Stimulated activated CD8-positive, alpha-beta memory T cell treated with anti-CD3 and anti-CD28 coated beads, Interleukin-7, amount 100 ng/mL, for 48 hours (primary cell): ENCODE measurements at places on chromosomes 3 and 15.

DNA sequence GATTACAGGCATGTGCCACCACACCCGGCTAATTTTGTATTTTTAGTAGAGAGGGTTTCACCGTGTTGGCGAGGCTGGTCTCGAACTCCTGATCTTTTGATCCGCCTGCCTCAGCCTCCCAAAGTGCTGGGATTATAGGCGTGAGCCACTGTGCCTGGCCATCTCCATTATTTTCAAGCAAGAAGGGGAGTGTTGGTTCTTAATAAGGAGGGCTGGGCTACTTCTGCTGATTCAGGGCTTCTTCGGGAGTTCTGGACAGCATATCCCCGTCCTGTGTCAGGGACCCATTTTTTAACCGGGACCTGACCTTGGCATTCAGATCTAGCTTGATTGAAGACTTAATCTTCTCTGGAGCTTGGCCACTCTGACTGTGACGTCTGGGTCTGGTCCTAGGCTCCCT lies 74.1 kb upstream of the SYN2 start:
- DNase-seq: no peak

DNA sequence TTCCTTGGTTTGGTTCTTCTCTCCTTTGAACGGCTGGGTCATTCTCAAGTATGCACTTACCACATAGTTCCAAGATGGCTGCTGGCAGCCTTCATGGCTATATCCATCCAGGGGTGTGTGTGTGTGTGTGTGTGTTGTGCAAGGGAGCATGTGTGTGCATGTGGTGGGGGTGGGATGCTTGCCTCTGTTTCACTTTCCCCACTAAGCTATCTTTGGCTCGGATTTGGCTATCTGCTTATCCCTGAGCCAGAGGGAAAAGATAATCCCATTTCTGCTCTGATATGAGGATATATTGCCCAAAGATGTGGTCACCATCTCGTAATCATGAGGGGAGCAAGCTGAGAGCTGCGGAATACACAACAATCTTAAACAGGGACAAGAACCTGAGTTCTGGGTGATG lies 26.2 kb downstream of the ANAPC13 start:
- no peak for DNase-seq

DNA sequence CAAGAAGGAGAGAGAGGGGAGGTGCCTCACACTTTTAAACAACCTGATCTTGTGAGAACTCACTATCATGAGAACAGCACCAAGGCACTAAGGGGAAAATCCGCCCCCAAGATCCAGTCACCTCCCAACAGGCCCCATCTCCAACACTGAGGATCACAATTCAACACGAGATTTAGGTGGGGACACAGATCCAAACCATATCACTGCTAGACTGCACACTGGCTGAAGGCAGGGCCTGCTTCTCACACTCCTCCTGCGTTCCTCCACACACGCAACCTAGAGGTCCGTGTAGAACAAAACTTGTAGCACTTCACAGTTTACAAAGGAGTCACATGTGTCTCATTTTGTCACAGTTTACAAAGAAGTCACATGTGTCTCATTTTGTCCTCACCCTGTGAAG lies 97.8 kb downstream of the DAPK2 start:
- DNase-seq: no peak

GRCh38 chr15:63072809-63073277 lies 30.3 kb downstream of the TPM1 start:
- DNase-seq: no peak

DNA sequence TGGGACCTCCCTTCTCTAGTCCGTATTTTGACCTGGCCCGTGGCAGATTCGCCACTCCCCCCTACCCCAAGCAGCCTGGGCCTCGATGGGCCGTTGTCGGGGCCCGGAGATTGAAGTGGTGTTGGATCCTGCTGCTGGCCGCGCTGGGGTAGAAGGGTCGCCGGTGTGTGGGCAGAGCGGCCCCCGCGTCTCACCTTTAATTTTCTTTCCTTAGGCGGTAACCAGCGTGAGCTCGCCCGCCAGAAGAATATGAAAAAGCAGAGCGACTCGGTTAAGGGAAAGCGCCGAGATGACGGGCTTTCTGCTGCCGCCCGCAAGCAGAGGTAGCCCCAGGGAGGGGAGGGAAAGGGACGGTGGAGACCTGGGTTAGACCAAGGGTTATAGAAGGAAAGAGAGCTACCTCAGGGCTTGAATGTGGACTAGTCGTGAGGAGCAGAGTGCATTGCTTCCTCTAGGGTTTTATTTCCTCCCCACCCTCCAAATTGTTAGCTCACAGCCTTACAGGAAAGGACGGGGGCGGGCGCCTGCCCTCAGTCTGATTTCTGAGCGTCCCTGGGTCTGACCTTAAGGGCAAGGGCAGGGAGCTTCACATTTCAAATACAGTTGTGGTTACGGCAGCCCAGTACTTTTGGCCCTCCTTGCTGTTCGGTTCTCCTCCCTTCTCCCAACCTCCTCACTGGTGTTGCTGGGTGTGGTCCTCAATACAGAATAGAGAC lies 799 bp downstream of the SERF2 start:
- no peak for DNase-seq

- DNase-seq: no peak
Measured at GRCh38 chr3:54931182-54931581, 3.3 kb upstream of the LRTM1 start.

- no peak for DNase-seq
Measured at GRCh38 chr3:174547801-174548435, 311.2 kb upstream of the NAALADL2 start.
